ENCODE measurements at places on chromosomes 5 and 9.

- DNase-seq = no peak
Measured at GRCh38 chr9:37968228-37968701, 64.3 kb upstream of the SLC25A51 start.

GRCh38 chr5:1176473-1177391 is 24.7 kb upstream of the SLC6A19 start:
- peak; percentile 51 for DNase-seq

- DNase-seq = no peak
Measured at GRCh38 chr5:103037673-103038455, 82.1 kb downstream of the GIN1 start.

DNA sequence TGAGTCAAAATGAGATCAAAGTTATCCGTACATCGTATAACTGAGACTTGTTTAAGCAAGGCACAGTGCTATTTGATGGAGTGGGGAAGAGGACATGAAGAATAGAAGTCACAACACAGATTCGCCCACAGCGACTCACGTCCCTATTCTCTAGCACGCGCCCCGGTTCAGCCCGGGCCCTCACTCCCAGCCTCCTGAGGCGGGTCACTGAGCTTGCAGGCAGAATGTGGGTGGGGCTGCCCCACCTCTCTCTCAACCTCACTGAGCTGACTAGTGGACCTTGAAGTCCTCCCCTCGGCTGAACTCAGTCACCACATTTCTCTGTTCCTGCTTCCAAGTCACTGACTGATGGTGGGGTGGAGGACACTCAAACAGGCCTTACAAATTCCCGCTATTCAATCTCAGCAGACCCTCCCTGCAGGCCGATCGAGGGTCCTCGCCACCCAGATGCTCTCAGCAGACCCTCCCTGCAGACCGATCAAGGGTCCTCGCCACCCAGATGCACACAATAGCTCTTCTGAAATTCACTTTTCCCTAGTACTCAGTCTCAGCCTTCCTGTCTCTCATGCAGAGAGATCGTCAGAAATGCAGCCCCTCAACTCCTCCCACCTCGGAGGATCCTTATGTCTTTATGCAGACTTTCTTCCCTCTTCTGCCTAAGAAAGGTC is 12.9 kb downstream of the GLDC start:
- no peak for DNase-seq

GRCh38 chr5:27158775-27159174 is 120.4 kb upstream of the CDH9 start:
- DNase-seq = no peak

- DNase-seq = no peak
Measured at GRCh38 chr5:89827359-89827758, 582.2 kb downstream of the CETN3 start.

- no peak for DNase-seq
Measured at GRCh38 chr5:68406767-68407241, 191.2 kb downstream of the PIK3R1 start.

GRCh38 chr9:87327575-87328125 is 170.0 kb upstream of the DAPK1 start:
- DNase-seq = no peak

DNA sequence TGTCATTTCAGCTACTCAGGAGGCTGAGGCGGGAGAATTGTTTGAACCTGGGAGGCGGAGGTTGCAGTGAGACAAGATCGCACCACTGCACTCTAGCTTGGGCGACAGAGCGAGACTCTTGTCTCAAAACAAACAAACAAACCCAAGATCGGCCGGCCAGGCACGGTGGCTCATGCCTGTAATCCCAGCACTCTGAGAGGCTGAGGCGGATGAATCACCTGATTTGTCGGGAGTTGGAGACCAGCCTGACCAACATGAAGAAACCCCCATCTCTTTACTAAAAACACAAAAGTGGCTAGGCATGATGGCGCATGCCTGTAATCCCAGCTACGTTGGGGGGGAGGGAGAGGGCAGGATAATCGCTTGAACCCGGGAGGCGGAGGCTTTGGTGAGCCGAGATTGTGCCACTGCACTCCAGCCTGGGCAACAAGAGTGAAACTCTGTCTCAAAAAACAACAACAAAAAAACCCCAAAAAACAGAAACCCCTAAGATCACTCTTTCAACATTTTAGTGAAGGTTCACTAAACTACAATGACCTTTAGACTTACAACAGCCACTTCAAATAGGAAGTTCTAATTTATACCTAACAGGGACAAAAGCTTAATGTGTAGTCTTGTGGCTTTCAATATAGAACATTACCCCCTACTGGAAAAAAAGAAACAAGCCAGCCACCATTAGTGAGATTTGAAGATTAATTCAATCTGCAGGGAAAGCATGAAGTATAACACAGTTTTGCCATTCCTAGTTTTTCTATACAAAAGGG is 7.0 kb downstream of the HSPA9 start:
- no peak for DNase-seq

GRCh38 chr5:127824126-127824525 is 120.9 kb downstream of the CCDC192 start:
- DNase-seq = no peak

- no peak for DNase-seq
Measured at GRCh38 chr5:137957948-137958347, 68.7 kb downstream of the PKD2L2 start.

GRCh38 chr9:111399772-111400563 is 69.9 kb upstream of the OR2K2 start:
- DNase-seq = peak; percentile 25

GRCh38 chr9:18928711-18929110 is 104.3 kb downstream of the SAXO1 start:
- no peak for DNase-seq

GRCh38 chr9:70573308-70573707 is 158.9 kb upstream of the KLF9 start:
- DNase-seq = no peak

- no peak for DNase-seq
Measured at GRCh38 chr9:98908897-98909634, 34.6 kb upstream of the COL15A1 start.

DNA sequence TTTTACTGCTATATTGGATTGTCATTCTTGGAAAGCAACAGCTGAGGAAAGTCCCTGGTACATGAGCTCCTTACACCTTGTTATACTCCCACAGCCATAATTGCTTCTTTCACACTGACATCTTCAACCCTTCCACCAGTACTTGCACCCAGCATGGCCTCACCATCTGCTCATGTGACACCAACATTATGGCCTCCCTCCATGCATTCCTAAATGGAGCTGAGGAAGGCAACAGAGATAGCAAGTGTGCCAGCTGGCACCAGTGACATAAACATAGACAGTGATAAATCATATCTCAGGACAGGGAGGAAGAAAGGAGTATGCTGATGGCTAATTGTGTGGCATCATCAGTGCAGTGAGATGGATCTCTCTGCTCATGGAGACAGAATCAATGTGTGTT is 119.5 kb downstream of the BAAT start:
- DNase-seq = no peak

GRCh38 chr5:136749016-136749415 is 383.7 kb upstream of the TRPC7 start:
- no peak for DNase-seq

GRCh38 chr9:126304207-126304970 is 22.2 kb upstream of the MVB12B start:
- no peak for DNase-seq

DNA sequence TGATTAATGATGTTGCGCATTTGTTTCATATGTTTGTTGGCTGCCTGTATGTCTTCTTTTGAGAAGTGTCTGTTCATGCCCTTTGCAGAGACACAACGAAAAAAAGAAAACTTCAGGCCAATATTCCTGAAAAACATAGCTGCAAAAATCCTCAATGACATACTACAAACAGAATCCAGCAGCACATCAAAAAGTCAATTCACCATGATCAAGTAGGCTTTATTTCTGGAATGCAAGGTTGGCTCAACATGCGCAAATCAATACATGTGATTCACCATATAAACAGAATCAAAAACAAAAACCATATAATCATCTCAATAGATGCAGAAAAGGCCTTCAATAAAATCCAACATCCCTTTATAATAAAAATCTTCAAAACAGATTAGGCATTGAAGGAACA is 1.9 kb upstream of the ANKS6 start:
- no peak for DNase-seq

DNA sequence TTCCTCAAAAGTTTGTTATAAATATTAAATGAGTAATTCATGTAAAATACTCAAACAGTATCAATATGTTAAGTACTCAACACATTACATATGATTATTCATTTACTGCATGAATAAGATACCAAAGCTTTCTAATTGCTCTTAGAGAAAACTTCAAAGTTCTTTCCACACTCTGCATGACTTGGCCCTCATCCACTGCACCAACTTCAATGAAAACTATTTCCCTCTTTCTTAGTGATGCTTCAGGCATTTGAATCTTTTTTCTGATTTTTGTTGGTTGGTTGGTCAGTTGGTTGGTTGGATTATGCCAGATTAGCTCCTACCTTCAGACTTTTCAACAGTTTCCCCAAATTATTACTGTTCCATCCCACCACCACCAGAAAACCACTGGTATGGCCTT is 314.7 kb upstream of the RGMB start:
- no peak for DNase-seq

DNA sequence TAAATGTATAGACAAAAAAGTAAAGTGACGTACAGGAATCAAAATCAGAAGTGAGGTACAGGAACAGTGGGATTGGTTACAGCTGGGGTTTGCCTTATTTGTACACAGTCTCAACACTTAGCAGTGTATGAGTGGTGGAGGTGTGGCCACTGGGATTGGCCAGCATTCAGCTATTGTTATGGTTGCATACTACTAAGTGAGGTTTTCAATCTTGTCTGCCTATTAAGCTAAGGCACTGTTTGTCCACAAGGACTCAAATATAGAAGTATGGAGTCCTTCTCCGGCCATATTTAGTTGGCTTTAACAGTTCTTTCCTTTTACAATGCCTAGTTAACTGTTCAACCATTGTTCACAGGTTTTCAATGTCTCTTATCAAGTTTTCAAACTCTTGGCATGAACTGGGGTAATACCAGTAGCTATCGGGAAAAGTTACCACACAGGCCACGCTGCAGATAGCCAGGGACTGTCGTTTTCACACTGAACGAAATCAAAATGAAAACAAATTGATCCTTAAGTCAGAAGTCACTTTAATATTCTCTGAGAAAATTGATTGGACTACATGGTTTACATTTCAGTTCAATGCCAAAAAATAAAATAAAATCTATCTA is 176.0 kb upstream of the FREM1 start:
- no peak for DNase-seq

DNA sequence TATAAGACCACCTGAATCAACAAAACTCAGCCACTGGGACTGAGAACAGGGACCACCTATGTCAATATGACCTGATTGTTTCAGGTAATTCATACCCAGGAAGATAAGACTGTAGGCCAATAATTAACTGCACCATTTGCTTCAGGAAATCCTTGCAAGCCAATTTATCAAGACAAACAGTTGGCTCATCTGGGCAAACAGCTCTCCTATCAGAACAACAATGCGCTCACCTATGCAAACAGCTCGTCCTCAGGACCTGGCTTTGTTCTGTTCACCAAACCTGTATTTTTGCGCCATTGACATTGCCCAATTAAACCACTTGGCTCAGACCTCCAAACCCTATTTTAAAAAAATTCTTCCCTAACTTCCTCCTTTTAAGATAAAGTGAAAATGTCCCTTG is 92.3 kb upstream of the MARCHF11 start:
- peak; percentile 67 for DNase-seq

DNA sequence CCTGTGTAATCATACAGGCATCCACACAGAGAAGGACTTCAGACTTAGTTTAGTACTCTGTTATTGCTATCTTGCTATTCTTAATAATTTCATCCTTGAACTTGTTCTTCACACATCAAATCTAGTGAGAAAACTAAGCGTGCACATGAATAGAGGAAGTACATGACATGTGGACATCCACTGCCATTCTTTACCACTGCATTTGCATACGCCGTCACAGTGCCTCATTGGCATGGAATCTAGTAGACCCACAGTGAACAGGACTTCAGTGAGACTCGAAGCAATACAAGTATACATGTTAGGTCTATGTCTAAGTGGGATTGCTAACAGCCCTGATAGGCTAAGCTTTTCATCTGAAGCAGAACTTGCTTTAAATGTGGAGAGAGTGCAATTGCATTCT is 592.1 kb downstream of the TLE4 start:
- DNase-seq = no peak

DNA sequence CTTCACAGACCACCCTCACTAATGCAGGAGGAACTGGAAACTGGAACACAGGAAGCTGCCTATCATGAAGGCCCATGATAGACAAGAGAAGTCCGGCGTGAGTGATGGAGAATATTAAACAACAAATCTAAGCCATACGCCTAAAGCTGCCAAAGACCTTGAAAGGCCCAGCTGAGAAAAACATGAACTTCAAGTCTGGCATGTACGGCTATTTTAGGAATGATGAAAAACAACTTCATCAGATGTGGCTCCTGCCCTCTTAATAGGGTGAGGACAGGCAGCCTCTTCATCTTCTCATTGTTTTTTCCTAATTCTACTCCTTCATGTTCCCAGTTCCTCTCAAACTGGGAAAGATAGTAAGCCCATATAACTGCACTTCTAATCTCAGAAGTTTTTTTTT is 20.3 kb downstream of the FBP1 start:
- no peak for DNase-seq

GRCh38 chr9:13447843-13448422 is 168.4 kb upstream of the MPDZ start:
- peak; percentile 93 for DNase-seq

GRCh38 chr5:139904566-139904815 is 108.9 kb downstream of the PSD2 start:
- no peak for DNase-seq

DNA sequence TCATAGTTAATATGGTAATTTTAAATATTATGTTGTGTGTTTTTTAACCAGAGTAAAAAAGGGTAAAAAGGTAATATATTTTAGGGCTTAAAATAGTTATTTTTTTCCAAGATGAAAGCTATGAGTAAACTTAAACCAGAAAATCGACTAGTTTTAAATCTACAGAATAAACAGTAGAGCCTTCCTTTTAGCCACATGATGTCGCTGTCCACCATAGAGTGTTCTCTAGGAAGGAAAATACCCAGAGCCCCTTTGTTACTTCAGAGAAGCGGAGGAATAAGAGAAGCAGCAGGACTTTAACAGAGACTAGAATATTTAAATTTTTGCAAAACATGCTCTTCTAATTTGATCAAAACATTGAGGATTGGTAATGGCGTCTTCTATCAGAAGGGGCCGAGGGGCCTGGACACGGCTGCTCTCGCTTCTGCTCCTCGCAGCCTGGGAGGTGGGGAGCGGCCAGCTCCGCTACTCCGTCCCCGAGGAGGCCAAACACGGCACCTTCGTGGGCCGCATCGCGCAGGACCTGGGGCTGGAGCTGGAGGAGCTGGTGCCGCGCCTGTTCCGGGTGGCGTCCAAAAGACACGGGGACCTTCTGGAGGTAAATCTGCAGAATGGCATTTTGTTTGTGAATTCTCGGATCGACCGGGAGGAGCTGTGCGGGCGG is at the start of gene PCDHA2:
Gene PCDHA2 (plus strand): TSS at position 258 of the 664 bp plus-strand sequence.
- DNase-seq = no peak

DNA sequence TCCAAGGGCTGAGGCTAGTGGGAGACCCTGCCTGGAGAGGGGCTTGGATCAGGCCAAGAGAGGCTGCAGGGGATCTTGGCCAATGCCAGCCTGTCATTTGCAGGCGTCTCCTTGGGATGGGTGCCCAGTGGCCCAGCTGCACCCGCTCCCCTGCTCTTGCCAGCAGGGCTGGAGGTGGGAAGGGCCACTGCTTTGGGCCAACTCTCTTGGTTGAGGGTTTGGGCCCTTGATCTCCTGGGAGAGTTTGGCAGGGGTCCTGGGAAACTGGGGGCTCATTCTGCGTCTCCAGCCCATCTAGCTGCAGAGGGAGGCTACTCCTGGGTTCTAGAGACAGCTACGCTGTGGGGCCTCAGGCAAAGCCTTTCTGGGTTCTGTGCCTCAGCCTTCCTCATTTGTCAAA is 10.5 kb downstream of the PSD2 start:
- no peak for DNase-seq

Measured in NCI-H2081 (cell line).